ENCODE measurements at places on chromosomes 7 and 10.

DNA sequence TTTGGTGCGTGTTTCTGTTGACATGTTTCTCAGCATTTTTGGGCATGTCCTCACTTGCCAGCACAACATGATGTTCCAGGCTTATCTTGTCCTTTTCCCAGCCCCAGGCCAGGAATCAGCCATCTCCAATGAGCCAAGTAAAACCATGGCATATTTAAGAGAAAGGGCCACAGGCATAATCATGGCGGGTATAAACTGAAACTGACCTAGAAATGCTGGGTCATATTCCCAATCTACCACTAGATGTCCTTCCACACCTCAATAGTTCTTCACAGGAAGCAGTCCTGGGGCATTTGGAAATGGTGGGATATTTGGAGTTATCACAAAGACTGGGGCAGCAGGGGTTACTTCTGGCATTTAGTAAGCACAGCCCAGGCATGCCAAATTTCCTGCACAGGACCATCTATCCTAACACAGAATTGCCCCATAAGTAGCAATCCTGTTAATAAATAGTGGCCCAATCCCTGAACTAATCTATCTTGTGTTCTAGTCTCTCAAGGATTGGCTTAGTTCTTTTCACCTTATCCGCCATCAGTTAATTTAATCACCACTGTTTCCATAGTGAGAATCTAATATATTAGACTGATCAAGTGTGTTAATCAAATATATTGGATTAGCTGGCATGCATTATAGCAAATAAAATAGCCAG is 101.6 kb downstream of the NPSR1 start:
- no peak for DNase-seq

- DNase-seq = no peak
Measured at GRCh38 chr7:109956916-109957315, 1134.0 kb upstream of the LRRN3 start.

- DNase-seq = peak; percentile 11
Measured at GRCh38 chr10:104209575-104210198, 22.5 kb downstream of the CFAP43 start.

DNA sequence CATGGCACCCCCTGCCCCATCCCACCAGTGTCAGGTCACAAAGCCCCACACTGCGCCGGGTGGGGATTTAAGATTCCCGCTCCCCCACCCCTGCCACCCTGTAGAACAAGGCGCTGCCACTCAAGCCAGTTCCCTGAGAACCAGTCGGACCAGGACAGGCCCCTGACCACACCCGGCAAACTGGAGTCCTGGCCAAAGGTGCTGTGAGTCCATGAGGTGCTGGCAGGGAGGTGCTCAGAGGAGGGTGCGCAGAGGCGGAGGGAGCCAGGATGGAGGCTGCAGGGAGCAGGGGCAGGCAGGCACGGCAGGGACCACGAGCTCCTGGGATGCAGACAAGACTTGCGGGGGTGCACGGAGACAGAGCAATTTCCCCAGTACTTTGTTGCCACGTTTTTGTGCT is 19.7 kb upstream of the GDI2 start:
- no peak for DNase-seq

DNA sequence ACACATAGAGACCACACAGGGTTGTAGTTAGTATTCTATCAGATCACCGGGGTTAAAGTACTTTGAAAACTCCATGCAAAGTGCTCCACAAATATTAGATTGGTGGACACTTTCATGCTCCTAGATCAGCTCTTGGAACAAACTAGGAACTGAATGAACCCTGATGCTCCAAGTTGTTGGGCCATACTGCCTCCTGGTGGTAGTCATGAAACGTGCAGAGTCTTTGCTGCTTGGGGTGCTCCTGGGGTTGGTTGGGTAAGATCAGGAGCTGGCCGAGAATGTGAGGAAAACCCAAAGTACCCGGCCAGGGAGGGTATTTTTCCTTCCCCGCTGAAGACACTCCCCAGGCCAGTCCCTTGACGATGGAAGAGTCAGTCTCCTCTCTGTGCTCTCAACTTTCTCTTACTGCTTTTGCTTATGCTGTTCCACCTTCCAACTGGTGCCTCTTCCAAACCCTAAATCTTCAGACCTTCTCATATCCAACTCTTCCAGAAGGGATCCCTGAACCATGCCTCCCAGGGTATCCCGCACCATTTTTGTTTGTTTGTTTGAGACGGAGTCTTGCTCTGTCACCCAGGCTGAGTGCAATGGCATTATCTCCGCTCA is 918 bp upstream of the RPEL1 start:
- DNase-seq = peak; percentile 48

DNA sequence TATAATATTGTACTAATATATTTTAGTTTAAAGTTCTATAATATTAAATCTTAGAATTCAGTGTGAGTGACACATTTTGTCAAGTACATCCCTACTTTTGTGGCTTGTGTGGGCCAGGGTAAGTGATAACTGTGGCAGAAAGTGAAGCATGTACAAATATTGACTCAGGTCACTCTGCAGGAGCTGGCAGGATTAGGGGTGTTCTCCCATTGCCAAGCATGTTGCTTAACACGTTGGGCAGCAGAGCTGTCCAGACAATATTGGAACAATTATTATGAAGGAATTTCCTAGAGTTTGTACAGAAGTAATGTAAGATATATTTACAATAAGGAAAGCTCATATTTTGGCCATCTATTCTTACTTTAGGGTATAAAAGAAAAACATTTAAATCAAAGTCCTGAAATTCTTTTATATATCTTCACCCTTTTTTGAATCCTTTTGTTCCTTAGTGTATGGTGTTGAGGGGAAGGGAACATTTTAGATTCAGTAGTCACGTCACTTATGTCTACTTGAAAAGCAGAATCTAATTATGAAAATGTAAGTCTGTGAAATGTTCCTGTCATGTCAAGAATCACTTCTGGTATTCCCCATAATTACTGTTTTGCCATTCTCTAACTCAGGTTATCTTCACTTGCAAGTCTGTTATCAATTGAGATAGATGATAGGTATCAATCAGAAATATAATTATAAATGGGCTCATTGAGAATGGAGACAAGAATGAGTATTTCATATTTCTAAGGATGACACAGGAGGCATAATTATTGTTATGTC is 4.0 kb downstream of the HDAC9 start:
- DNase-seq = no peak

- DNase-seq = no peak
Measured at GRCh38 chr7:41331194-41331593, 371.7 kb downstream of the INHBA start.

- DNase-seq = no peak
Measured at GRCh38 chr10:29033311-29033940, 255.4 kb upstream of the LYZL1 start.

DNA sequence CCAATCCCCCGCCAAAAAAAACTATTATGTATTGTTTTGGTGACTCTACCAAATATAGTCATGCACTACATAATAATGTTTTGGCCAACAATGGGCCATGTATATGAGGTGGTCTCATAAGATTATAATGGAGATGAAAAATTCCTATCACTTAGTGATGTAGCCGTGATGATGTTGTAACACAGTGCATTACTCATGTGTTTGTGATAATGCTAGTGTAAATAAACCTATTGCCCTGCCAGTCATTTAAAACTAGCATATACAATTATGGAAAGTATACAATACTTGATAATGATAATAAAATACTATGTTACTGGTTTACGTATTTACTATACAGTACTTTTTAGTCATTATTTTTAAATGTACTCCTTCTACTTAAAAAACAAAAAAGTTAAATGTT is 101.5 kb downstream of the SLC25A40 start:
- no peak for DNase-seq

GRCh38 chr10:97217299-97217698 is 31.5 kb upstream of the SLIT1 start:
- DNase-seq = no peak
